Fibroblast of skin of right biceps (primary cell): ENCODE measurements at places on chromosomes 2 and 18.
A peak's percentile ranks its signal among the peaks of the same experiment; 100 is the strongest.

- no peak for DNase-seq
Observed at GRCh38 chr2:239354132-239354790, 46.6 kb downstream of the HDAC4 start.

DNA sequence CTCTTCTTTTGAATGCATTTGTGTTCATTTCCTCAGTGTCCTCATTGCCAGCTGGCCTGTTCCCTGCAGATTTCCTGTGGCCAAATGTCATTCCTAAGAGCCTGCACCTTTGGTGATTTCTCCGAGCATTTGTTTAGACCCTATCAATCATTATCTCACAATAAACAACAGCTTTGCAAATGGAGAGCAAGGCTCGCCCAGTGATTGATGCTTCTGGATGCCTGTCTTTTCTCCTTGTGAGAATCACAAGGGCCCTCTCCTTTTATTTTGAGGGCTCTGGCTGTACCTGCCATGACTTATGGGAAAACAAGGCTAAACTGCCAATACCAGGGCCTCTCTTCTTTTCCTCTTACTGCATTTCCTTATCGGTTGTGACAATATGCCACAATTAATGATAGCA lies 1454.4 kb upstream of the CELF4 start:
- DNase-seq, result no peak

DNA sequence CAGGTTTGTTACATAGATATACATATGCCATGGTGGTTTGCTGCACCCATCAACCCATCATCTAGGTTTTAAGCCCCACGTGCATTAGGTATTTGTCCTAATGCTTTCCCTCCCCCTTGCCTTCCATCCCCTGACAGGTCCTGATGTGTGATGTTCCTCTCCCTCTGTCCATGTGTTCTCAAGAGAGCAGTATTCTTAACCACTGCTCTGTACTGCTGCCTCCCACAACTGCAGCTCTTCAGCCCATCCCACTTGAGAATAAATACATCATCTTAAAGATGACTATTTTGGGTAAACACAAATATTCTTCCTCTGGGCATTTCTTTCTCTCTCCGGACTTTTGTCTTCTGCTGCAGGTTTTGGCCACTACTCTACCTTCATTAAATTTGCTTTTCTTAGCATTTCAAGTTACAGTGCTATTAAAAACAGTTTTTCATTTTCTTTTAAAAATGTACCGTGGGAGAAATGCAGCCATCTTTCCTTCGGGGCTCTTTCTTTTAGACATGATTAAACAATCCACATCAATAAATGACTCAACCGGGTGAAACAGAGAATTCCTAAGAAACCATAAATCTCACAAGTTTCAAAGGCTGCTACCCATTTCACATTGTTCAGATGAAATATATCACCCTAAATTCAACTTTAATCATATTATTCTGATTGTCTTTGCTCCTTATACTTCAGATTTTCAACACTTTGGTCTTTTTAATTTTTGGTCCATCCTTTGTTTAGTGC lies 323.4 kb downstream of the GALNT13 start:
- peak; percentile 25 for DNase-seq

- peak; percentile 30 for DNase-seq
Observed at GRCh38 chr2:225037415-225038230, 4.6 kb downstream of the DOCK10 start.

GRCh38 chr2:10452312-10452711 lies 4.2 kb upstream of the ODC1 start:
- peak; percentile 67 for DNase-seq

DNA sequence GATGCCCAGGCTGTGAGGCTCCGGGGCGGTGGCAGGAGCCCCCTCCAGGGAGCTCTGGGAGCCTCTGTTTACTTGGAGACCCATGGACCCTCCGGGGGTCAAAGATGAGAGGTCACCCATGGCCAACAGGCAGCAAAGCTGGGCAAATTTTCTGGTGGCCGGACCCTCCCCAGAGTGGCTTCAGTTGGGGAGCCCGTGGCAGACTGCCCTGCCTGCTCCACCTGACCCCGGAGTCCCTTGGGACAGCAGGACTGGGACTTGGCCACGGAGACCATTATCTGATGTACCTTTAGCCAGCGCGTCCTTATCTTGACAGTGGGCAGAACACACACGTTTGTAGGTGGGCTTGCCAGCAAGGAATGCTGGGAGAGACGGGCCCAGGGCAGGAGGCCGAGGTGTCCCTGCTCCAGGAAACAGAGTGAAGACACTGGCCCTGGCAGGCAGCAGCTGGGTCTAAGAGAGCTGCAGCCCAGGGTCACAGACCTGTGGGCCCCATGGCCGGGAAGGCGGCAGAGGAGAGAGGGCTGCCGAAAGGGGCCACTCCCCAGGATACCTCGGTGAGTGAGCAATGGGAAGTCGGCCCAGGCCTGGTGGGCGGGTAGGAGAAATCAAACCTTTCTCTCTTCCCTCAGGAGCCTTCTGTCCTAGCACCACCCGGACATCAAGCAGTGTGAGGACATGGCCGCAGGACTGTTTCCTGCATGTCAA lies at the start of the genes ABCG5 and ABCG8:
Gene ABCG5, minus strand, starts transcription at position 280 of the 708 bp plus-strand sequence. Its CDS starts 160 bp downstream, at position 120.
Gene ABCG8, plus strand, starts transcription at position 412 of the 708 bp plus-strand sequence. Its CDS starts 83 bp downstream, at position 495.
- DNase-seq, result no peak

DNA sequence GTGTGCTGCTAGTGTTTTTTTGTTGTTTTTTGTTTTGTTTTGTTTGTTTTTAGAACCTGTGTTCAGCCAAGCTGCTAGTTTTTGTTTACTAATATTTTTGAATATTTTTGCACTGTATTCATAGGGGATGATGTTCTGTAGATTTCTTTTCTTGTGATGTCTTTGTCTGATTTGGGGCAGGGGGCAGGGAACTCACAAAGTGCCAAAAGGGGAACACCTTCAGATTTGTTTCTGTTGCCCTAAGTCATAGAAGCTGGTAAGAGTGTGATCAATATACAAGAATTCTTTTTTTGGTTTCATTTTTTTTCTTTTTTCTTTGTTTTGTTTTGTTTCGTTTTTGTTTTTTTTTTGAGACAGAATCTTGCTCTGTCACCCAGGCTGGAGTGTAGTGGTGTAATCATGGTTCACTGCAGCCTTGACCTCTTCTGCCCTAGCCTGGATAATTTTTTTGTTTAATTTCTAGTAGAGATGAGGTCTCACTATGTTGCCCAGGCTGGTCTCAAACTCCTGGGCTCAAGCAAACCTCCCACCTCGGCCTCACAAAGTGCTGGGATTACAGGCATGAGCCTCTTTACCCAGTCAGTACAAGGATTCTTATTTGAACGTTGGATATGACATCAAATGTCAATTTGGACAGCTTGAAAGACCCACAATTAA lies 30.7 kb downstream of the TCF23 start:
- DNase-seq, result no peak

- DNase-seq, result no peak
Observed at GRCh38 chr2:69499966-69500365, 62.7 kb upstream of the NFU1 start.

DNA sequence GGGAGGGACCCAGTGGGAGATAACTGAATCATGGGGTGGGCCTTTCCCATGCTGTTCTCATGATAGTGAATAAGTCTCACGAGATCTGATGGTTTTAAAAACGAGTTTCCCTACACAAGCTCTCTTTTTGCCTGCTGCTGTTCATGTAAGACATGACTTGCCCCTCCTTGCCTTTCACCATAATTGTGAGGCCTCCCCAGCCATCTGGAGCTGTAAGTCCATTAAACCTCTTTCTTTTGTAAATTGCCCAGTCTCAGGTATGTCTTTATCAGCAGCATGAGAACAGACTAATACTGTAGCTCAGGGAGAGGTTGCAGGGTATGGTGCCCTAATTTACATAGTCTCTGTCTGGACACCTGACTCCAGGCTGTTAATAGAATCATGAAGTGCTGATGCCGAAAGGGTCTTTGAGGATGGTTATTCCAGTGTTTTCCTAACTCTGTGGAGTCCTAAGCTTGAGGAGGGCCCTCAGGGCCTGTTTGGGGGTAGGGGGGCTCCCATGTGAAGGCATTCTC lies 343.2 kb downstream of the ALK start:
- DNase-seq, result no peak

- peak; percentile 93 for DNase-seq
Observed at GRCh38 chr2:238790126-238790832, 57.6 kb upstream of the TWIST2 start.

GRCh38 chr18:5250603-5251002 lies 44.9 kb downstream of the ZBTB14 start:
- no peak for DNase-seq

- DNase-seq, result peak; percentile 77
Observed at GRCh38 chr18:7608781-7609201, 41.7 kb downstream of the PTPRM start.

DNA sequence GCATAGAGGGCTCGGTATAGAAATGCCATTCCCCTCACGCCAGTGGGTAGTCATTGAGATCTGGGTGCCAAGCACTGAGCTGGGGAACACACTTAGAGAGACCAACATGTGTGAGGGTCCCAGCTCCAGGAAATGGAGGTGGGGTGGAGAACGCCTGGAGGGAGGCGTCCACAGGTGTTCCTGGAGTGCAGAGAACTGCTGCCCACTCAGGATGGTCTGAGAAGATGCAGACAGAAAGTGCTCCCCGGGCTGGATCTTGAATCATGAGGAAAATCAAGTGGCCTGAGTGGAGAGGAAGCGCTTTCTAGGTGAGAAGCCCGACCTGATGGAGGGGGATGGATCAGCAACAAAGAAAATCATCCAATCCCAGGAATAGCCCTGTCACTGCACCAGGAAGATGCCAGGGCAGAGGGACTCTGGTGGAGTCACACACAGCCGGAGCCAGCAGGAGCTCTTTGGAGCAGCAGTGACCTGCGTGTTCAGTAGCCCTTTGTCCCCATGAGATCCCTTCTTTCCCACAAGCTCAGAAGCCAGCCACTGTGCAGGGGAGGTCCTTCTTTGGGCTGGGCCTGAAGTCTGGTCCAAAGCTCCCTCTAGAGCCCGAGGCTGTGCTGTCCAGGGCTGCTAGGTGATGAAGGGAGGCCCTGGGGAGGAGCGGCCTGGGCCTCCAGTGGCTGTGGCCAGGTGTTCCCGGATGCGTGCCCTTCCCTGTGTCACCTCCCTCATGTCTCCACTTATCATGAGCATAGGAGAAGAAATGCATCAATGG lies 112.3 kb downstream of the RNF144A start:
- DNase-seq, result no peak

DNA sequence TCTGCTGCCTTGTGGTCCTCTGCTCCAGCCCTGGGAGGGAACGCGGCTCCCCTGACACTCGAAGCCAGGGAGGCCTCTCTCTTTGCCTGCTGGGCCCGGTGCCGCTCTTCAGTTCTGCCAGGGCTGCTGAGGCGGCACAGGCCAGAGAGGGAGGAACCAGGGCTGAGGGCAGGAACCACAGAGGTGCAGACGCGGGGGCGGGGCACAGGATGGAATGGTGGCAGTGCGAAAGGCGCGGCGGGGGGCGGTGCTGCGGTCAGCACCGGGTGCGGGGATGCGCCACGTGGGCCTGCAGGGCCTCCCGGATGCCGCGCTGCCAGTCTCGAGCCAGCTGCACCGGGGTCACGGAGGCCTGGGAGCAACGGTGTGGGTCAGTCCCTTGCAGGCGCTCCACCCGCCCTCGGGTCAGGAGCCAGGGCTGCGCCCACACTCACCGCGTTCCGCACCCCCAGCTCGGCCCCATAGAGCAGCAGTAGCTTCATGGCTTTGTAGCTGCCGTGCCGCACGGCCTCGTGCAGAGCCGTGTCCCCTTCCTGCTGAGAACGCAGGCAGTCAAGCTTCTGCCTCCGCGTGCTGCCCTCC lies 4.4 kb downstream of the ANKRD23 start:
- DNase-seq, result peak; percentile 22
